ENCODE measurements at places on chromosomes 13 and 19.
A peak's percentile ranks its signal among the peaks of the same experiment; 100 is the strongest.

GRCh38 chr19:30395283-30395682, 23.1 kb downstream of the ZNF536 start:
- no peak for DNase-seq

- no peak for DNase-seq
Observed at GRCh38 chr13:106686163-106686562, 118.2 kb upstream of the ARGLU1 start.

DNA sequence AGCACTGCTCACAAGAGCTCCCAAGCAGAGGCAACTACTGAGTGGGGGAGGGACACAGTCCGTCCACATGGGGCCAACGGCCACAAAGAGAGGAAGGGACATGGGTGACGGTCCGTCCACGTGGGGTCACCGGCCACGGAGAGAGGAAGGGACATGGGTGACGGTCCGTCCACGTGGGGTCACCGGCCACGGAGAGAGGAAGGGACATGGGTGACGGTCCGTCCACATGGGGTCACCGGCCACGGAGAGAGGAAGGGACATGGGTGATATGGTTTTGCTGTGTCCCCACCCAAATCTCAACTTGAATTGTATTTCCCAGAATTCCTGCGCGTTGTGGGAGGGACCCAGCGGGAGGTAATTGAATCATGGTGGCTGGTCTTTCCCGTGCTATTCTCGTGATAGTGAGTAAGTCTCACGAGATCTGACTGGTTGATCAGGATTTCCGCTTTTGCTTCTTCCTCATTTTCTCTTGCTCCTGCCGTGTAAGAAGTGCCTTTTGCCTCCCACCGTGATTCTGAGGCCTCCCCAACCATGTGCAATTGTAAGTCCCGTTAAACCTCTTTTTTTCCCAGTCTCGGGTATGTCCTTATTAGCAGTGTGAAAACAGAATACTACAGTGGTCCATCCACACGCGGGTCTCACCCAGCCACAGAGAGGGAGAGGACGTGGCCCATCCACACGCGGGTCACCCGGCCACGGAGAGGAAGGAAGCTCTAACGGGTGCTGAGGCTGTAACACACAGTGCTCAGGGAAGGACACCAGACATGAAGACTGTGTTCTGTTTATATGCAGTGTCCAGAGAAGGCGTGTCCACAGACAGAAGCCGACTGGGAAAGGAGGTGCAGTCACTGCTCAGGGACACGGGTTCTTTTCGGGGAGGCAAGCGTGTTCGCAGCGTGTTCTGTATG, 48.5 kb downstream of the GAS6 start:
- DNase-seq = no peak

DNA sequence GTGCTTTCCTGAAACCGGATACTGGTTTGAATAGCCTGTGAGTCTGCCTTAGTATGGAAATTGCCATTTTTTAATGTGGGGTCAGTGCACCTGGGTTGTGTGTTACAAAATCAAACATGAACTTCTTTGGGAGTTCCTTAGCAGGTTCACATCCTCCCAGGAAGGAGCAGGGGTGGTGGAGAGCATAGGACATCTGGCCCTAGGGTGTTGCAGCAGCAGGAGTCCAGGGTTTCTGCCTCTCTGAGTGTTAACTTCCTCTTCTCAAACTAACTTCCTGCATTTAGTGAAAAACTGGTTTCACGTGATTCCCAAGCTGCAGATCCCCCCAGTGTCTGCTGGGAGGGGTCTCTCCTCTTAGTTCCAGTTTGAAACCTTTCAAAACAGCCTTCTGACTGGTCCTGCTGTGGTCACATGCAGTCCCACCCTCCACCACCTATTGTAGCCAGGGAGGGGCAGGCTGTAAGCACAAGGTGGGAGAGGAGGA, 7.2 kb downstream of the RNASEH2B start:
- DNase-seq = no peak

DNA sequence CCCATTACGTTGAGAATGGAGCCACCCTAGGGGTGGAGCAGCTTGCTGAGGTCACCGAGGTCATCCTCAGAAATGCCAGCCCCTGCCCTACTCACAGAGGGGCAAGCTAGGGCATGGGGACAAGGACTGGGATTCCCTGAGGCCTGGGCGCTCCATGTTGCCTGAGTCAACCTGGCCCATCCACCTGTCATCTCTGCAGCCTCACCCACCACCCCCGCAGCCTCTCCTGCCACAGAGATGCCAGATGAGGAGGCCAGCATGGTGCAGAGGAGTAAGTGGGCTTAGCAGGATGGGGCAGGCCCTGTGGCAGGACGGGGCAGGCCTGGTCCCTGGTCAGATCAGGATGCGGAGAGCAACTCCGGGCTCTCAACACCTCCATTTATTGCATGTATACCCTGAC, 9.5 kb downstream of the NKPD1 start:
- DNase-seq = no peak

DNA sequence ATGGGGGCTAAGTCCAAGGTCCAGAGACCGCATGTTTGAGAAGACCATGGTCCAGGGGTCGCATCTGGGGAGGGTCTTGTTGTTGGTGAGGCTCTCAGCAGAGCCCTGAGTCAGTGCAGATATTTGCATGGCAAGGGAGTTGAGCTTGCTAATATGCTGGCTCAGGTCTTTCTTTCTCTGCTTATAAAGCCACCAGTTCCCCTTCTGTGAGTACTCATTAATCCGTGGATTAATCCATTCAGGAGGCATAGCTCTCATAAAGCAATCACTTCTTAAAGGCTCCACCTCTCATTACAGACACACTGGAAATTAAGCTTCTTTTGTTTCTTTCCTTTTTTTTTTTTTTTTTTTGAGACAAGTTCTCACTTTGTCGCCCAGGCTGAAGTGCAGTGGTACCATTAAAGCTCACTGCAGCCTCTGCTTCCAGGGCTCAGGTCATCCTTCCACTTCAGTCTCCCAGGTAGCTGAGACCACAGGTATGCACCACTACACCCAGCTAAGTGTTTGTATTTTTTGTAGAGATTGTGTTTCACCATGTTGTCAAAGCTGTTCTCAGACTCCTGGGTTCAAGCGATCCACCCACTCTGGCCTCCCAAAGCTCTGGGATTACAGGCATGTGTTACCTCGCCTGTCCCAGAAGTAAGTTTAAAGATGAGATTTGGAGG, 216.4 kb downstream of the SLITRK5 start:
- no peak for DNase-seq

- DNase-seq = no peak
Observed at GRCh38 chr19:50402544-50403301, 16.0 kb upstream of the SPIB start.

DNA sequence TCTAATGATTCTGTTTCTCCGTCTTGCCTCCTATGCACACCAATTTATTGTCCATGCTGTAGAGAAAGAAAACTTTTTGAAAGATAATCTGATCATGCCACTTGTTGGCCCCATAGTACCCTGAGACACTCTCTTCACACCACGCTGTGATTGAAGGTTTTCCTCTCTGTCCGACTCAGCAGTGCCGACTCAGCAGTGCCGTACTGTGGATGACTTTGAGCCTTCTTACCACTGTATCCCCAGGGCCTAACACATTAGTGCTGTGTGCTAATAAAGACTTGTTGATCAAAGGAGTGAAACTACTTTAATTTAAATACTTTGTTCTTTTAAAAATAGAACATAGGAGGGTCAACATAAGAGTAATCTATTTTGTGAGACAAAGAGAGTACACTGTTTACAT, 429.6 kb downstream of the KLF12 start:
- DNase-seq = no peak

- no peak for DNase-seq
Observed at GRCh38 chr13:30257468-30258099, 49.8 kb downstream of the KATNAL1 start.

GRCh38 chr13:74839656-74840055, 642.3 kb downstream of the TBC1D4 start:
- no peak for DNase-seq

- no peak for DNase-seq
Observed at GRCh38 chr13:86788616-86789015, 882.6 kb upstream of the SLITRK5 start.

DNA sequence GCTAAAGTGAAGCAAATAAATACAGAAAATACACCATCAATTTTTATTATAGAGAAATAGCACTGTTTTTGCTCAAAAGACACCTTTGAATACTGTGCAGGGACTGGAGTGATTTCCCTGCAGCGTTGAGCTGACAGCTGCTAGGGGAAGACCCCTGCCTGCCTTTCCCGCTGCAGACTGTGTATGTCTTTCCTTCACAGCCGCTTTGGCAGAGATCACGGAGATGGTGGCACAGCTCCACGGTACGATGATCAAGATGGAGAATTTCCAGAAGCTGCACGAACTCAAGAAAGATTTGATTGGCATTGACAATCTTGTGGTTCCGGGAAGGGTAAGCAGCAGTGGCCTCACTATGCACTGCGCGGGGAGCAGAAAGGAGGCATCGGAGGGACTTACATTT, 141.5 kb downstream of the STK24 start:
- DNase-seq = no peak

DNA sequence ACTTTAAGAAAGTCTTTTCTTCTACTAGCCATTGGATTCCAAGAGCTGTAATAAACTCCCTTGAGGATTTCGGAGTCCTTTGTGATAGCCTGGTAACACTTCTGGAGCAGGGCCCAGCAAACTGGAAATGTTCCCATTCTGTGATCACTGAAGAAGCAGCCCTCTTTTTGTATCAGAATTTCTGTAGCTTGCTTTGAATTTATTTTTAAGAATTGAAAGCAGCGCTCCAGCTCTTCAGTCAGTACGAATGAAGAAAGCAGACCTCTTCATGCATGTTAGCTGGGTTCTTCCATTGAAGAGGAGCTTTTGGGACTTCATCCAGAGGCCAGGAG, 141.5 kb downstream of the AKAP11 start:
- no peak for DNase-seq

- no peak for DNase-seq
Observed at GRCh38 chr13:98478189-98479129, 98.4 kb downstream of the STK24 start.

DNA sequence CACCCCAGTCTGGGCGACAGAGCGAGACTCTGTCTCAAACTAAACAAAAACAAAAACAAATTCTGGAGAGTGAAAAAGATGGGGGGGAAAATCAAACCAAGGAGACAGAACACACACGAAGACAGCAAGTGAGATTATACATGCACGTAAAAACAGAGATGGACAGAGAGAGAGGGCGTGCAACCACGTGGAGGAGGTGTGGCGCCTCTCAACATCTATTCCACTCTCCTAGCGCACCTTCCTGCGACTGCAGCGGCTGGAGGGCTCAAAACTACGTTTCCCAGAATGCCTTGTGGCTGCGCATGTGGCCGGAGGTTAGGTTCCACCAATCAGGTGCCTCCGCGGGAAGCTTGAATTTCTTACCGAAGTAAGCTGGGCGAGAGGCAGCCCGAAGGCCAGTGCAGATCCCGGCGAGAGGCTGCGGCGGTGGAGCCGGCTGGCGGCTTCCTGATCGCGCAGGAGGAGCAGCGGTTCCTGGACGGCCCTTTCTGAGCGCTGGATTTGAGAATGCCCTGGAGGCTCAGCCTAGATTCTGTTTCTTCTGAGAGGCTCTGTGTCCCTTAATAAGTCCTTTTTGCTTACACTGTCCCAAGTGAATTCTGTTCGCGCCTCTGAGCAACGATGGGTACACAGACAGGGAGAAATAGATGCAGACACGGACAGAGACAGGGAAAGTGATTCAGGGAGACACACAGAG, 13.1 kb upstream of the NANOS2 start:
- DNase-seq = peak; percentile 96

- DNase-seq = no peak
Observed at GRCh38 chr13:85525411-85525810, 273.8 kb downstream of the SLITRK6 start.

DNA sequence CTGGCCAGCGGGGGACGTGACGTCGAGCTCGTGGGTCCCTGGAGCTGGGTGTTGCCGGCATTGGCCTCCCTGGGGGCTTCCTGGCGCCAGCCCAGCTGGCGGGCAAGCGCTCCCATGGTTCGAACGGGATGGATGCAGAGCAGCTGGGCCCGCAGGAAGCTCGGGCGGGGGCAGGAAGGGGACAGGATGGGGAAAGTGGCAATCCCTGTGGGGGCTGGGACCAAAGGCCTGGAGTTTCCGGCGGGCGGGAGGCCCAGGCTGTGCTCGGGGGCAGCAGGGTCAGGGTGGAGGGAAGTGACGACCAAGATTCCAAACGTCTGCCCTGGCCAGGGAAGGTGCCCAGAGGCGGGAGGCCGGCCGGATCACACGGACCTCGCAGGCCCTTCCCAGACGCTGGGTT, 19.3 kb downstream of the PALM start:
- no peak for DNase-seq

- DNase-seq = no peak
Observed at GRCh38 chr13:45327253-45327955, 13.6 kb downstream of the TPT1 start.

GRCh38 chr19:19459073-19459472, 53.6 kb downstream of the GATAD2A start:
- DNase-seq = no peak

DNA sequence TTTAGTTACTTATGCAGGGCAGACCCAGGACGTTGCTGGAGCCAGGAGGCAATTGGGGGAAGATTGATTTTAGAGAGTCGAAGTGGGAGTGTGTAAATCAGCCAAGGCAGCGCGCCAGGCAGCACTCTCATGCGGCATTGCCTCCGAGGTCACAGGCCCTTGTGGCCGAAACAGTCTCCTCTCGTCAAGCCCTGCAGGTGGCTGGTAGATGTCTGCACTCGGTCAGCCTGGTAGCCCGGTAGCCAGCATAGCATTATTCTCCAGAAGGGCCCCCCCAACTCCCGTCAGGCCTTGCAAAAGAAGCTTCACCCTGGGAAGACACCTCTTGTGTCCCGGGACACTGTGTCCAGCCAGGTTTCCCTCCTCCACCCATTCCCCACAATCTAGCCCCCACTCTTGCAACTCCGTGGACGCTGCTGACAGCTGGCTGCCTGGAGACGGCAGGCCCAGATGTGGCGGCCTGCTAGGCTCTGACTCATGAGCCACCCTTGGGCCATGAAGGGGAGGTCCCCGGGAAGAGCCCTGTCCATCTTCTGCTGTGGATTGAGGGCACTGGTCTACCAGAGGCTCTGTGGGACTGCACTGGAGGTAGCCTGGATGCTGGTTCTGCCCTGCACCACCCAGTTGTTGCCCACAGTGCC, 2.6 kb upstream of the PEPD start:
- no peak for DNase-seq

DNA sequence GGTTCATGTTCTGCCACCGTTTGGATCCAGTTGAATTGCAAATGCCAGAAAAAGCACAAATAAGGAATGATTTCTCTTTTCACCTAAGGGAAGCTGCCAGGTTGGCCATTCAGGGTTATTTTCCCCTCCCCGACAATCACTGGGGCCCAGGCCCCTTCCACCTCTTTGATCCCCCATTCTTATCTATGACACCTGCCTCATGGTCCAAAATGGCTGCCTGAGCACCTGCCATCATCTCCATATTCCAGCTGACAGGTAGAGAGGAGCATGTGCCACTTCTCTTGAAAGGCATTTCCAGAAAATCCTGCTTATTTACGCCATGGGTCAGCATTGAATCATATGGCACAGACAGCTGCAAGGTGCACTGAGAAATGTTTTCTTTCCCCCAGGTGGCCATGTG, 15.7 kb downstream of the PTPRS start:
- no peak for DNase-seq

- no peak for DNase-seq
Observed at GRCh38 chr13:27347211-27347772, 76.7 kb downstream of the RASL11A start.

DNA sequence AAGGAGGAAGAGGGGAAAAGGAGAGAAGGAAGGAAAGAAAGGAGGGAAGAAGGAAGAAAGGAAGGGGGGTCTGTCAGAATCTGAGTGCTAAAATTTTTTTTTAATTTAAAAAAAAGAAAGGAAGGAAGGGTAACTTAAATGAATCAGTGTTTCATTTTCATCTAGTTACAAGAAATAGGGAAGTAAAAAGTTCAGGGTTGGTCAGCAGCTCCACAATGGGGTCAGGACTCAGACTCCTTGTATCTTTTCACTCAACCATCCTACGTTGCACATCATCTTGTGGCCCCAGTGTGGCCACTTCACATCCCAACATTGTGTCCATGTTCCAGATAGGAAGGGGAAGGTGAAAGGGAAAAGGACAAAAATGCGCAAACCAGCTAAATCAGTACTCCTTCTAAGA, 14.3 kb upstream of the FNDC3A start:
- no peak for DNase-seq

All from NCI-H2029 (cell line).